Vein endothelial cell (primary cell): ENCODE measurements at places on chromosomes 6 and 20. TPM values are rescaled to one million over a fixed set of nuclear protein-coding genes. Genes with fewer than 3 reads are reported as not detected.

Gene SRSF12
- 0.29 TPM in 1 of 2 replicates, not detected in the other for total RNA-seq

Gene EMILIN3
- not detected in 2 replicates for total RNA-seq

Gene XKR7
- not detected in 2 replicates for total RNA-seq

Gene MEI4
- total RNA-seq: under 0.01 TPM in 2 replicates

Gene ESF1
- total RNA-seq: 8.5 and 11.6 TPM in 2 replicates

Gene APOM
- 0.29 and 0.65 TPM in 2 replicates for total RNA-seq
